ENCODE measurements at places on chromosomes 4 and X.

GRCh38 chrX:67734111-67734753 is 190.4 kb downstream of the AR start:
- no peak for DNase-seq

GRCh38 chr4:5209862-5210261 is 158.6 kb downstream of the STK32B start:
- no peak for DNase-seq

- DNase-seq: no peak
Observed at GRCh38 chrX:46433892-46434291, 111.3 kb downstream of the ZNF674 start.

- no peak for DNase-seq
Observed at GRCh38 chr4:23814996-23815660, 74.7 kb downstream of the PPARGC1A start.

DNA sequence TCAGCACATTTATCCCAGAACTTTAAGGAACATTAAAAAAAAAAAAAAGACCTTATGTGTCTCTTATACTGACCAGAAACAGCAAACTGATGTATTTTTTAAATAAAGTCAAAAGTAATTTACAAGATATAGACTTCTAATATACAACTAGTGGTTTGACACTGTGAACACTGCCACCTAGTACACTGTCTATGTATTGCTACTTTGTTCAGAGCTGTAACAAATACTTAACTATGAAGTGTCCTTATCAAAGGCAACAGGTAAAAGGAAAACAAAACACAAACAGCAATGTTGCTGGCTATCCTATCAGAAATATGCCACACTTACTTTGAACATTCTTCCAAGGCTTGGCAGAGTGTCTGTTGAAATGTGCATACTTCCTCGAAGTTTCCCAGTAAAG is 60.4 kb downstream of the CD40LG start:
- DNase-seq: no peak

DNA sequence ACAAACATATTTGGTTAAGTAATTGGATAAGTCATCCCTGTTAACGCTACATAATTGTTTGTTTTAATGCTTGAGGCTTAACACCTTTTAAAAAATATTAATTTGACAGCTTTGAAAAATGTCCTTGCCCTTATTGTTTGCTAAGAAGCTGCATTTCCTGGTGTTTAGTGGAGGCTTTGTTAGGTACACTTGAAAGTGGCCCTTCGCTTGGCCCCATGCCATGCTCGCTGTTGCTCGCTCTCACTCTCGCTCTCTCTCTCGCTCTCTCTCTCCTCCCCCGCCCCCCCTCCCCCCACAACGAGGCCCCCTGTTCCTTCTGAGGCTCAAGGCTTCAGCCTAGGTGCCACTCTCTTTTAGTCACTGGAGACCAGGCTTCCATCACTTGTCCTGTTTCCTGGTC is 139.6 kb downstream of the DCLK2 start:
- no peak for DNase-seq

DNA sequence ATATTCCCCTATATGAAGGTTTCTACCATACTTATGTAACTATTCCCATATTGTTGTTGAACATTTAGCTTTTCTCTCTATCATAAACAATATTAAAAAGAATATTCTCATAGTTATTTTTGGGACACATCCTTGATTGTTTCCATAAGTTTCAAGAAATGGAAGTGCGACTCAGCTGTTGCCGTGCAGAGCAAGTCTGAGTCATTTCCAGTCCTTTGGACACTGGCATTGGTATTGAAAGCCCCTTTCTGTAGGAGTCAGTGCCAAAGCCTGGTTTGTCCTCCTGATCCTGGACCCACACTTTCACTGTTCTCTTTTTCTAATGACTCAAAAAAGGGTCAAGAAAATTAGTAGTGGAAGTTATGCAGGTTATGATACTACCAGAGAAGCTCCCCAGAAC is 108.3 kb upstream of the DIAPH2 start:
- DNase-seq: no peak

GRCh38 chr4:81508411-81509185 is 36.9 kb upstream of the RASGEF1B start:
- DNase-seq: no peak

GRCh38 chr4:61336488-61336887 is 136.4 kb downstream of the ADGRL3 start:
- DNase-seq: no peak

- no peak for DNase-seq
Observed at GRCh38 chrX:135410861-135411627, 10.7 kb upstream of the SMIM10L2A start.

DNA sequence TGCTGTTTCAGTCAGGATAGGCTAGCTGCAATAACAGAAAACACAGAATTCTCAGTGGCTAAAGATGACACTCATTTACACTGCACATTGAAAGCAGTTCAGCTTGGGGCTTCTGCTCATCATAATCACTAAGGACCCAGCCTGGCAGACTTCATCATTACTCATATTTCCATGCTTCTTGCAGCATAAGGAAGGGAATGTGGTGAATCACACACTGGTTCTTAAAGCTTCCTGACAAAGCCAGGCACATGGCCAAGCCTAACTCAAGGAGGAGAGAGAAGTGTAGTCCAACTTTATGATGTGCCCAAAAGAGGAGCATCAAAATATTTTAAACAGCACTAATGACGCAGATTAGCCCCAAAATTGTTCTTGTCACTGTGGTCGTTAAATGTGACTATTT is 186.5 kb downstream of the BANK1 start:
- DNase-seq: no peak

- no peak for DNase-seq
Observed at GRCh38 chr4:45475548-45475947, 648.3 kb downstream of the GABRG1 start.

GRCh38 chrX:107760304-107761077 is 15.1 kb downstream of the TSC22D3 start:
- DNase-seq: no peak

- no peak for DNase-seq
Observed at GRCh38 chr4:173525118-173526011, 4.7 kb downstream of the HAND2 start.

DNA sequence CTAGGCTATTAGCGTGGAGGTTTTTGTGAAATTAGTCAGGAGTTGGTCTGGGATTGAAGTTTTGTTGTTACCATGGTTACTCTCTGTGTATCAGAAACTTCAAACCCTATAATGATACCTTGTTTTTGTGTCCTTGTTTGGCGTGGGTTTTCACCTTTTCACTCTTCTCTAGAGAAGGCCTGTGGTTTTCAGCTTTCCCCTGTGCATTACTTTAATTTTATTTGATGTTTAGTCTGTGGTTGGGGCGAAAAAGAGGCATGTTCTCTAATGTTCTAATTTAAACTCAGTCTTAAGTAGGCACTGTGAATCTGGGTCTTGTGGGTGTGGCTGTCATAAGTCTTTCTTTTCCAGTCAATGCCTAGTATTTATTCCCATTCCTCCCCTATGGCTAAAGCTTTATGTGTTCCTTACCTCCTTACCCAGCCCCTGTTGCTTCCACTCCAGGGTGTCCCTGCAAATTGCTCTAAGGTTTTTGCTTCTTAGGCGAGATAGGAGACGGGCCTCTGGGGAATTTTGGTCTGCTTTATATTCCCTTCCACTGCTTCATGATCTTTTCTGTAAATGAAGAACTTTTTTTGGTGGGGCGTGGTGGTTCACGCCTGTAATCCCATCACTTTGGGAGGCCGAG is 326.3 kb upstream of the ZCCHC13 start:
- DNase-seq: no peak

- no peak for DNase-seq
Observed at GRCh38 chr4:163654621-163655020, 160.1 kb downstream of the TMA16 start.

GRCh38 chr4:36242629-36243354 is 1.5 kb downstream of the ARAP2 start:
- DNase-seq: no peak

DNA sequence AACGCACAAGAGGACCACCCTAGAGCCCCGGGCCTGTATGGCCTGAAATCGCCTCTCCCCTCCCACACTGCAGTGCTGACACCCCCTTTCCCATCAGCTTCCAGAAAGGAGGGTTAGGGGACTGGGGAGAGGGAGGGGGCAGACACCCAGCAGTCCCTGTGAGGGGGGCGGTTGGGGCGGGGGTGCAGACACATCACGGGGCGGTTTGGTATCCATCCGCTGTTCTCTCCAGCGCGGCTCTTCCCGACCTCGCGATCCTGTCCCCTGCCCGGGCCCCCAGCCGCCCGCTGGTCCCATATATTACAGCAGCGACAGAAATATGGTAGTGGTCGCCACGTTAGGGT is 404 bp upstream of the GPRASP2 start:
- DNase-seq: no peak

GRCh38 chrX:18985186-18985435 is 1.2 kb upstream of the PHKA2 start:
- no peak for DNase-seq

DNA sequence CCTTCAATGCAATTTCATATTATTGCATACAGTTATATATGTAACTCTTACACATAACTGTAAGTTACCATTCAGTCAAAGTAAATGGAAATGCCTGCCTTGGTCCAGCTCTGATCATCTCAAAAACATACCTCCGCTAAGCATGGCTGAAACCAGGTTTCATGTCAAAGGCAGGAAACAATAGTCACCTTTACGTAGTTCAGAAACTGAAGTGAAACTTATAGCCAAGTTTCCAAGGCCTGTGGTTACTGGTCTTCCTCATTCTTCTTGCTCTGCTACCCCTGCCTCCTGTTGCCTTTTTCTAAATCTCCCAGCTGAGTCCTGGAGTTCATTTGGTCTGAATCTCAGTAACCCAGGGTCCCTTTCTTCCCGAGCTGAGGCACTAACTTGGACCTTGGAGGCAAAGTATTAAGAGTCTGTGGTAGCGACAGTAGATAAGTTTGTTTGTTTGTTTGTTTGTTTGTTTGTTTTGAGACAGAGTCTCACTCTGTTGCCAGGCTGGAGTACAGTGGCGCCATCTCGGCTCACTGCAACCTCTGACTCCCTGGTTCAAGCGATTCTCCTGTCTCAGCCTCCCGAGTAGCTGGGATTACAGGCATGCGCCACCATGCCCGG is 30.8 kb downstream of the DAPP1 start:
- DNase-seq: no peak

- no peak for DNase-seq
Observed at GRCh38 chrX:108666101-108666500, 70.3 kb downstream of the IRS4 start.

DNA sequence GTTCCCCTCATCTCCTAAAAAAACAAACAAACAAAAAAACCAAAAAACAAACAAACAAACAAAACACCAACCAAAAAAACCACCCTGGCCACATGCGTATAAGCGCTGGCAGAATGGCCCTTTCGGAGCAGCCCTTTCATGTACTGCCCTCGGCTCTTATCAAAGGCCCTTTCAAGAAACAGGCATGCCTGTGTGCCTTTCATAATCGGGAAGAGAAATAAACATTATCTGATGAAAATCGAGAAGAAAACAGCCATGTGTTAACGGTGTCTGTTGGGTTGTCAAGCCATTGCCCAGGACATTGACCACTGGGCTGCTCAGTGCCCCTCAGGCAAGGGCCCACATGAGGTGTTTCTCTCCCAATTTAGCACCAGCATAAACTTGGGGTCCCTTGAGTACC is 68.3 kb downstream of the PJA1 start:
- no peak for DNase-seq

DNA sequence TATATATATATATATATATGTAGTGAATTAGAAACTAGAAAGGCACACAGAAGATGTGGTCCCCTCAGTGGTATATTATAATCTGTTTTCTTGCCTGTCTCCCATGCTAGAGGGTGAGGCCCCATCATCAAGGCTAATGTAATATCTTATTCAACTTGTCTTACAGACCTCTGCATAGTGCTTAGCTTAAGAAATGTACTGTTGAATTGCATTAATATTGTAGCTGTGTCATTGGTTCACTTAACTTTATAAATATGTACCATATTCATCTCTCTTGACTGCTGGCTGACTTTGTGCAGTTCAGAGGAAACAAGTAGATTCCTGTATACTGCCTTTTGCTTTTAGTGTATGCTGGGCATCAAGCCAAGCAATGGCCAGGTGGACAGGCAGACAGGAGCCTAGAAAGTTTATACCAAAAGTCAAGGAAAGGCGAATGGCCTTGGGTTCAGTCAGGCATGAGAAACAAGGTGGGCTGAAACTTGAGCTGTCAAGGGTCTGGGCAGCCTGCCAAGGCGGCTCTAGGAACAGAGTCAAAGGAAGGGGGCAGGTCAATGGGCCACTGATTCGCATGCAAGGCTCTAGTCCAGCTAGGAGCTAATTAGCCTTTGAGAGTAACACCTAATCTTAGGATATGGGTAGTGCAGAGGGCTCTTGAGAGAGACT is 78.8 kb upstream of the LEF1 start:
- DNase-seq: peak; percentile 33

GRCh38 chr4:110970642-110971041 is 347.8 kb upstream of the PITX2 start:
- DNase-seq: peak; percentile 44

GRCh38 chr4:7218686-7219085 is 26.3 kb downstream of the SORCS2 start:
- no peak for DNase-seq
